Testis (tissue), 5 donors: ENCODE measurements at places on chromosomes 7 and 10. TPM values are rescaled to one million over a fixed set of nuclear protein-coding genes. Genes with fewer than 3 reads are reported as not detected.

GRCh38 chr10:84261236-84261915 lies 16.5 kb downstream of the RGR start:
- H3K36me3 ChIP-seq: no peaks in the 10 kb centered on the region
- H3K4me1 ChIP-seq: no peaks in the 10 kb centered on the region
- DNase-seq: no peak
- H3K4me3 ChIP-seq: no peak overlapping the region
- no peak overlapping the region for H3K27ac ChIP-seq

- H3K4me3 ChIP-seq: peak within 1 kb of the TSS; percentile 9
- H3K36me3 ChIP-seq: no peaks in the 10 kb centered on the region
- H3K4me1 ChIP-seq: peaks cover 14% of the 10 kb centered on the region
These were observed at the start of gene ACHE for GRCh38 chr7:100895701-100895955. Gene ACHE (minus strand): TSS chr7:100895888. CDS start chr7:100894232, 1,656 bp downstream.

DNA sequence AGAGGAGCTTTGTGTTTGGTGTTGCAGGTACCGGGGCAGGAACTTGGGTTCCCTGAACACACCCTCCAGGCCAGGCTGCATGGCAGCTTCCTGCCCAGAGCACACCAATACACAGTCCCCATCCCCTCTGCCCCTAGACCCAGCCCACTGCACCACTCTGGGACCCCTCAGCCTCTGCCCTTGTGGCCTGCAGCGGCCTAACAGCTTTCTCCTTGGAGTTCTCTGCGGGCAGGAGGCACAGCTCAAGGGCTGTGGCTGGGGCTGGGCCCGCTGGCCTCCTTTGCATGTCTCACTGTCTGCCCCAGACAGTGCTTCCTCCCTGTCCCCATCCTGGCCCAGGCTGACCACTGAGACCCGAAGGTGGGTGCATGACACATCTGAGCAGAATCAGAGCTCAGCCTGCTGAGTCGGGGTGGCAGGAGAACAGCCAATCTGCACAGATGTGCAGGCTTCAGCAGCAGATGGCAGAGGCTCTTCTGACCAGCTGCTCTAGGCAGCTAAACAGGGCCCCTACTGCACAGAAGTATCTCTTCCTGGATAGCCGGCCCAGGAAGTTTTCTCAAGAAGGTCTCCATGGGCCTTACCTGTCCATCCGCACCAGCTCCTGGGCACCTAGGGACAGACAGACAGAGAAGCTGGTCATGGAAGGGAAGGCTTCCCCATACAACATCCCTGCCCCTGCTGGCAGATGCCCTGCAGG lies 20.8 kb downstream of the VSIR start:
- DNase-seq: no peak
- no peak overlapping the region for H3K27ac ChIP-seq
- no peaks in the 10 kb centered on the region for H3K36me3 ChIP-seq
- H3K27me3 ChIP-seq: no peaks in the 10 kb centered on the region
- no peak overlapping the region for H3K4me3 ChIP-seq

- no peaks in the 10 kb centered on the region for H3K27me3 ChIP-seq
- no peak overlapping the region for H3K27ac ChIP-seq
- DNase-seq: no peak
- H3K36me3 ChIP-seq: no peaks in the 10 kb centered on the region
- no peaks in the 10 kb centered on the region for H3K4me1 ChIP-seq
These were observed 1204.9 kb upstream of the LRRTM3 start for GRCh38 chr10:65720901-65721300.

CYP3A7 gene
- not detected for total RNA-seq

FBXO24 gene
- 37.5 TPM for total RNA-seq

PTPRZ1 gene
- total RNA-seq: 1.9 TPM
